Activated T-helper 9 cell treated with anti-CD3 and anti-CD28 coated beads, Interleukin-2, amount 50 U/mL, for 16 hours (primary cell): ENCODE measurements at places on chromosomes 11 and 22.

GRCh38 chr11:9525116-9525515 lies 48.4 kb upstream of the WEE1 start:
- no peak for DNase-seq

DNA sequence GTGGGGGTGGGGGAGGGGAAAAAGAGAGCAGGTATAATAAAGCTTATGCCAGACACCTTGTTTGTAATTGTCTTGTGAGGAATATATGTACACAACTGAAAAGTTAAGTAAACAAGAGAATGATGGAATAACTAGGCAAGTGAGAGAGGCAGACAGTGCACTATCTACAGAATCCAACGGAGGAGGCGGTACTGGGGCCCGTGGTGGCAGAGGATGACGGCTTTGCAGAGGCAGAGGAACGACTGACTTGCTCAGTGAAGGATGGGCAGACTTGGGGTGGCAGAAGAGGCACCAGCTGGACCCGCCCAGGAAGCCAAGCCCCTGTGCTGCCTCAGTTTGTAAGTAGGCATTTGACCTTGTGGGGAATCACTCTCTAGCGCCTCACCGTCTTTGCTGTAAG lies 297.6 kb downstream of the ST3GAL4 start:
- DNase-seq: no peak

DNA sequence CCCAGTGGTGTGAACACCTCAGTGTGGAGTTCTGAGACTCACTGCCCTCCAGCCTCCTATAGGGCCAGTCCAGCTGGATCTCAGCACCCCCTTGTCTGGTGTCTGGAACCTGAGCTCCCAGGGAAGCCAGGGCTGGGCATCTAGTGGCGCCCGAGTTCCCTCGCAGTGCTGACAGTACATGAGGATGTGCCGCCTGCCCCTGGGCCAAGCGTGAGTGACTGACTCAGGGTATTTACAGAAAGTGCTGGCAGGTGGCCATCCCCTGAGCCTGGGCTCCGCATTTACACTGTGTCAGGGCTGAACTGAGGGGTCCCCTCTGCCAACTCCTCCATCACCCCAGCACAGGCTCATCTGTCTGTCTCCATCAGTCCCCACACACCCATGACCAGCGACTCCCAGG lies 185.3 kb downstream of the BRD1 start:
- no peak for DNase-seq

GRCh38 chr22:48359613-48359965 lies 1468.1 kb downstream of the BRD1 start:
- no peak for DNase-seq

- DNase-seq: no peak
These were observed 78.3 kb downstream of the LRRC32 start for GRCh38 chr11:76592025-76592914.

- no peak for DNase-seq
These were observed 8.6 kb downstream of the GRIA4 start for GRCh38 chr11:105618343-105618955.

- no peak for DNase-seq
These were observed 48.1 kb downstream of the EP300 start for GRCh38 chr22:41140365-41140957.

GRCh38 chr11:5684646-5685362 lies at the start of gene TRIM5:
TRIM5 (minus strand) TSS chr11:5685074; CDS start chr11:5680177, 4,897 bp downstream.
- DNase-seq: peak; percentile 70

DNA sequence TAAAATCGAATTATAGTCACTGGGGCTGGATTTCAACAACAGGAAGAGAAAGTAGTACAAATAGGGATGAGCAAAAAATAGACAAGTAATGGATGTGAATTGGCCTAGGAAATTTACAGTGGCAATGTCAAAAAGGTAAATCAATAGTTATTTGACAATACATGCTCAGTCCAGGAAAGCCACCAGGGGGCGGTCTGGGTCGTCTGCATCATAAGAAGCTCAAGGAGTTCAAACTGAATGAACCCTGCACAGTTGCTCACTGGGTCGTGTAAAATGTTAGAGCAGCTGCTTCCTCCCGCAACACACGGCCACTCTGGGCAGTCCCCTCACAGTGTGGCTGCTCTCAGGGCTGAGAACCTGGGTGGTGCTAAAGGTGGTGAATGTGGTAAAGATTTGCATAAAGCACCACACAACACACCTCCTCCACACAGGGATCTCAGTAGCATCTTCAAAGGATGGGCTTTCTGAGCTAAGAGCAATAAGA lies 85.9 kb downstream of the ZNF280B start:
- peak; percentile 36 for DNase-seq

DNA sequence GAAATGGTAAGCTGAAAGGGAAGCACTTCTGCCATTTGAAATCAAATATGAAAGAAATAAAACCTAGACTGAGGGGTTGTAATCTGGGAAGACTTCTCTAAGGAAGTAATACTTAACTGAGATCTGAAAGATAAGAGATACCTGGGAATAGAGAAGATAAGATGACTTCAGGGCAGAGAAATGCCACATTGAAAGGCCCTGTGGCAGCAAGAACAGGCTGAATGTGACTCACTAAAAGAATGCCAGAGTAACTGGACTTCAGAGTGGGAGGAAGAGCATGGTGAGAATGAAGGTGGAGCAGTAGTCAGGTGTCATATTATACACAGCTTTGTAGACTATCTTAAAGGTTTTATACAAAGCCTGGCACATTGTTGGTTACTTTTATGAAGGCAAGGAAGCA lies 17.6 kb downstream of the CALCA start:
- no peak for DNase-seq

DNA sequence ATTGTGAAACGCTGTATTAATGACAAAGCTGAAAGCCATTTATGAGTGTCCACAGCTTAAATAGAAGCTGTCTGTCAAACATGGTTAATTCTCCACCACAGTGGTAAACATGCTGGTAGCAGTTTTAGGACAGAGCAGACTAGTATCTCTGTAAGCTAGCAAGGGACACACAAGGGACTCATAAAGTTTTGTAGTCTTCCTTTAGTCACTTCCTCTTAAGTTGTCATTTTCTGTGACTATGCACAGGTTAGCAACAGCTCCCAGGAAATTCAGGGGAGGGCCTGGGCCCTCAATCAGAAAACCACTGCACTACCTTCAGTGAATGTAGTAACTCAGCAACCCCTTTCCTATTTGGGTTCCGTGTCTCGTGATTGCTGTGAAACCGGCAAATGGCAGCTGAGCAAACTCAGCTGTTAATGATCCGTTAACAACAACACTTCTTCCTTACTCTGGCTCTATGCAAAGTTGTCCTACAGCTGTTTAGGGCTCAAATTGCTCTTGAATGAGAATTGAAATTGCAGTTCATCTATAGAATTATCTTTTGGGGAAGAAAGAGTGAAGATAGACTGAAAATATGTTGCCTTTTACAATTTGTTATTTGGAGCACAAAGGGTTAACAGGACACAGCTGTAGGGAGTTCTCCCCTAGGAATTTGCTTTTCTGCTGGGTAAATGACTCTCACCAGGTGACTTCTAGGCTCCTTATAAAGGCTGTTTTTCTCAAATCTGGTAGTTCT lies at the start of gene MMP26:
Gene MMP26 (plus strand): TSS at position 731 of the 736 bp plus-strand sequence.
- no peak for DNase-seq

- no peak for DNase-seq
These were observed 793.6 kb downstream of the DLG2 start for GRCh38 chr11:84833488-84834088.

- DNase-seq: no peak
These were observed 37.0 kb upstream of the PAK1 start for GRCh38 chr11:77510851-77511250.

DNA sequence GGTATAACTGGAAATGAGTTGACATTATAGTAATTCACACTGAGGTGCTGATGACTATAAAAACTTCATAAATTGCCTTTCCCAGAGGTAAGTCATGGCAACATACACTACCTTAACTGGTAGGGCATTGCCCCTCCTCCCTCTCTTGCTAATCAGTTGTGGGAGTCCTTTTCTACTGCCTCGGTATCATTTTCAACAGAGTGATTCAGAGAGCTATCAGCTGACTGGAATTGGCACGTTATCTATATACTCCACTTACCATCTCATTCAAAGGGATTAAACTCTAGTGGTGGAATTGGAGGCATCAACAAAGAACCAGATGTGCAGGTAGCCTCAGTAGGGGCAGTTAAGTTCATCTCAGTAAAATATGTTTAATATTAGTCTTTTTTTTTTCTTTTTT lies 8.0 kb upstream of the NUP160 start:
- no peak for DNase-seq

- DNase-seq: no peak
These were observed 32.0 kb upstream of the CCDC134 start for GRCh38 chr22:41768430-41768829.

GRCh38 chr11:46367244-46367915 lies 14.1 kb upstream of the MDK start:
- DNase-seq: peak; percentile 62
